ENCODE measurements at places on chromosomes 13 and 19. TPM values are rescaled to one million over a fixed set of nuclear protein-coding genes. Genes with fewer than 3 reads are reported as not detected.

- DNase-seq: peak; percentile 26
Measured at GRCh38 chr13:114185182-114185971, 6.3 kb downstream of the CFAP97D2 start.

The DCLK1 gene
- not detected for total RNA-seq

The ALG5 gene
- total RNA-seq: 27.3 TPM

The TTC9B gene
- total RNA-seq: not detected

- no peak for DNase-seq
Measured at GRCh38 chr19:5587661-5588060, 19.9 kb upstream of the TINCR start.

The TRIM13 gene
- total RNA-seq: 10.3 TPM

DNA sequence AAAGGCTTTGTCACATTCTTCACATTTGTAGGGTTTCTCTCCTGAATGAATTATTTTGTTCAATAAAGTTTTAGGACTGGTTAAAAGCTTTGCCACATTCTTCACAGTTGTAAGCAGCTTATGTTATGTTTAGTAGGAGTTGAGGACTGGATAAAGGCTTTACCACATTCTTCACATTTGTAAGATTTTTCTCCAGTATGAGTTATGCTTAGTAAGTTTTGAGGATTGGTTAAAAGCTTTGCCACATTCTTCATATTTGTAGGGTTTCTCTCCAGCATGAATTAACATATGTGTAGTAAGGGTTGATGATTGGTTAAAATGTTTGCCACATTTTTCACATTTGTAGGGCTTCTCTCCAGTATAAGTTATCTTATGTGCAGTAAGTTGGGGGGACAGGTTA, 79.9 kb downstream of the ZNF431 start:
- DNase-seq: no peak

- DNase-seq: no peak
Measured at GRCh38 chr13:110458594-110459365, 102.7 kb downstream of the RAB20 start.

The CERS1 gene
- not detected for total RNA-seq

The TMEM221 gene
- not detected for total RNA-seq

DNA sequence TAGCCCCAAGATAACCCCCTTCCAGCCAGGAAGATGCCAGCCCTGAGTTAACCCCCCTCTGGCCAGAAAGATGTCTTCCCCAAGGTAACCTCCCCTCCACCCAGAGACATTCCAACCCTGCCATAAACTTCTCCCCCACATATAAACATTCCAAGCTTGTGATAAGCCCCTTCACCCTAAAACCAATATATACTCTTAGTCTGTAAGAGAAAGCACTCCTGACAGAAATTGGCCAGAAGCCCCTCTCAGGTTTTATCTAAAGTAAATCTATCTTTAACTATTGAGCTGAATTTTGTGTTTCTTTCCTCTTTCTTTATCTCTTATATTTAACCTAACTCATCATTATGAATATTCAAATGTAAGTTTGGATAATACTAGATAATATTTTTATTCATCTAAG, 1775.8 kb upstream of the MIR17HG start:
- no peak for DNase-seq

DNA sequence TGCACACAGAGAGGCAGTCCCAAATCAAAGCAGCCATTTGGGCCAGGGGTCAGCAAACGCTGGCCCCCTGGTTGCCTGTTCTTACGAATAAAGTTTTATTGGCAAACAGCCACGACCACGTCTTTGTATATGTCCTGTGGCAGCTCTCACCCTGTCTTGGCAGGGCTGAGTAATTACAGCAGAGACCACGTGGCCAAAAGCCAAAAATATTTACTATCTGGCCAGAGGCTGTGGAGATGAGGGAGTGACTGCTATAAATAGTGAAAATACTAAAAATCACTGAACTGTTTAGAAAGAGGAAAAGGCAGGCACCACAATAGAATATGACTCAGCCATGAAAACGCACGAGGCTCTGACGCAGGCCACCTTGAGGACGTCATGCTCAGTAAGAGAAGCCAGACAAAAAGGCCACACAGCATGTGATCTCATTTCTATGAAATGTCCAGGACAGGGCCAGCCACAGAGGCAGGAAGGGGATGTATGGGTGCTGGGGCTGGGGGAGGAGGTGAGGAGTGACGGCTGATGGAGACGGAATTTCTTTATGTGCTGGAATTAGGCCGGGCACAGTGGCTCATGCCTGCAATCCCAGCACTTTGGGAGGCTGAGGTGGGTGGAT, 29.4 kb downstream of the SMIM24 start:
- peak; percentile 53 for DNase-seq

DNA sequence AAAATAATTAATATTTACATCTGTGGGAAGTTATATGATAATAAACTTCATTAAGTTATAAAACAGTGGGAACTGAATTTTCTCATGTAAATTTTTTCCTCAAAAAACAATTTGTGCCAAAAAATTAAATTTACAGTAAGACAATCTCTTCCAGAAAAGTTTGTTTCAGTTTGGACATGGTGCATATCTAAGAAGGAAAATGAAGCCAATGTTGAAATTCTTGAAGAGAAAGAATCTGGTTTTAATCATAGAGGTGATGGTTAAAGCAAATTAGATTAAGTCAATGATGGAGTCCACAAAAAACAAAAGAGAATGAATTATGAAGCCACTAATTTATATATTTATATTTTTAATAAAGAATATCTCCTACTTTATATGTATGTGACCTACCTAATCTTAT, 457.2 kb upstream of the SLITRK1 start:
- no peak for DNase-seq

GRCh38 chr13:101698400-101698799, 245.9 kb downstream of the ITGBL1 start:
- no peak for DNase-seq

- DNase-seq: no peak
Measured at GRCh38 chr19:46423188-46423587, 5.5 kb downstream of the PNMA8C start.

GRCh38 chr13:46101484-46102254, 3.2 kb downstream of the CPB2 start:
- no peak for DNase-seq

The LHB gene
- total RNA-seq: not detected

The SELENOV gene
- total RNA-seq: not detected

DNA sequence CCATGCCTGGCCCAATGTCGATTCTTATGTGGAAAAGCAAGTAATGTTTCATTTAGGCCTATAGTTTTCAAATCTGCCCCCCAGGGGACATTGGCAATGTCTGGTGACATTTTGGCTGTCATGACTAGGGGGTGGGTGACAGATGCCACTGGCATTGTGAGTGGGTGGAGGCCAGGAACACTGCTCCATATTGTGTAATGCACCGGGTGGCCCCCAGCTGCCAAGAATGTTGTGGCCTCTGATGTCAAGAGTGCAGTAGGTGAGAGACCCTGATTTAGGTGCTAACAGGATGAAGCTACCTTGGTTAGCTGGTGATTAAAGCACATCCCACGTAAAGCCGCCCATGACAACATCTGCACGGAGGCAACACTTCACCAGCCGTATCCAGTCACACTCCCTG, 10.8 kb downstream of the C19orf44 start:
- no peak for DNase-seq

The APOC4 gene
- not detected for total RNA-seq

DNA sequence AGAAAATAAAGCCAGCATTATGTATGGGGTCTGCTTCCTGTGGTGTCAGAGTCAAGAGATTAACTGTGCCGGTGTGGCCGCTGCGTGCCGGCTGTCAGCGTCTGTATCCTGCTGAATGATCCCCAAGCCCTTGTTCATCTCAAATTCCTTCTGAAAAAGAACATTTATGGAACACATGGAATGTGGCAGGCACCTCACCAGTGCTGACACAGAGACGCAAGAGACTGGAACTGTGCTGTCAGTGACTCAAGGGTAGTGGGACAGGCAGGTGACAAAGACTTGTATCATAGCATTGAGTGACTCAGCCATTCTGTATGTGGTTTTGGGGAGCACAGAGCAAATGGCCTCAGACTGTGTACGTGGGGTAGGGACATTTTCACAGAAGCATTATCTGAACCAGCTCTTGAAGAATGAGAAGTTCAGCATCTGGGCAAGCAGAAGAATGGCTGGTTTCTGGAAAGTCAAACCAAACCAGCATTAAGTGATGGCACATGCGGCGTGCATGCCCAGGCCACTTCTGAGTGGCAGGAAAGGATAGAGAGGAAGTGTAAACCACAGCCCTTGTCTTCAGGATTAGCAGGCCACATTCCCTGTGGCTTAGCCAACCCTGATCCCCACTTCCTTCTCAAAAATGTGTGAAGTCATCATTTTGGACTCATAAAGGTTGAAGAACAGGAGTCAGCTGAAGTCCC, 54.0 kb upstream of the IRS2 start:
- DNase-seq: peak; percentile 42

DNA sequence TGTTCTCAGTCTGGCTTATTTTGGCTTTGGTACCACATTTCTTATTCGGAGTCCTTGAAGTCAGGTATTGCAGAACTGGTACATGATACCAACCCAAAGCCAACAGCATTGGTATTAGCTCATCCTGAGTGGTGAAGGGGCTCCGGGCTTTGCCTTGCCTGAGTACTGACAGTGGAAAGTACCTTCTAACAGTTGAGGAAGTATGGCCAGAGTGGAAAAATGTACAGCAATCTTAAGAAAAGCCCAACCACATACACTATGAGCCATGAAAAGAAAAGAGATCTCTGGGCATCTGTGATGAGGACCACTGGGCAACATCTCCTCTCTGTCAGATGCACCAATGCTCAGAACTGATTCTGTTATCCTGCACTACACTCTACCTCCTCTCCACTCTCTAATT, 8.3 kb downstream of the LCP1 start:
- DNase-seq: peak; percentile 69

The ZNF223 gene
- total RNA-seq: 0.19 TPM

DNA sequence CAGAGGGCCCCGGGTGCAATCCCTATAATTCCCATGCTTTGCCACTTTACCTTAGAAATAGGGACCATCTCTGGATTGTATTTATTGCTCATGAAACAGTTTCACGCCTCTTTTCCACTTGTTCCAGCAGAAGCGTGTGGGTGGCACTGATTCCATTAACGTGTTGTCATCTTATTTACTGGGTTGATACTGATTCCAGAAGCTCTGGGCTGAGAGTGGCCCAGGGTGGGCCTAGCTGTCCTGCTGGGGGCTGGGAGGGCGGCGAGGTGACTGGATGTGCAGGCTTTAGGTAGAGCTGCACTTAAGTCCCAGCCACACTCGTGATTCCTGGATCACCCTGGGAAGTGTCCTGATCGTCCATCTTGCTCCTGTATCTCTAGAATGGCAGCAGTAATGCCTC, 155.0 kb downstream of the TEX29 start:
- no peak for DNase-seq

GRCh38 chr19:50475736-50476223, 527 bp upstream of the EMC10 start:
- no peak for DNase-seq

GRCh38 chr13:98253526-98253925, 76.5 kb upstream of the RNF113B start:
- no peak for DNase-seq

The PRR20C gene
- not detected for total RNA-seq

DNA sequence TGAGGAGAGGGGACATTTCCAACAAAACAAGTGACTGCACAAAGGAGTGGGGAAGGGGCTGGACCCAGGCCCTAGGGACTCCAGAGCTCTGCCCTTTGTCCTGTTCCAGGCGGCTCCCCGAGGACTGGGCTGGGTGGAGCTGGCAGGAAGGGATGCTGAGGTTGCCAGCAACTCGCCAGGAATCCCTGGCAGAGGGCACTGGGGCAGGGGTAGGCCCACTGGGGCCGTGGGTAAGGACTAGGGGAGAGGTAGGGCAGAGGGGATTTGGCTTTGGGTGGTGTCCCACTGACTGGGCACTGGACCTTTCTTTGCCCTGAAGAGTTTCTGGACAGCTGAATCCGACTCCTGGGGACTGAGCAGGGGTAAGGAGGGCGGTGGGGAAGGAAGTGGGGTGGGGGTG, 7.9 kb downstream of the LIPE start:
- DNase-seq: no peak

The OR7C1 gene
- not detected for total RNA-seq

DNA sequence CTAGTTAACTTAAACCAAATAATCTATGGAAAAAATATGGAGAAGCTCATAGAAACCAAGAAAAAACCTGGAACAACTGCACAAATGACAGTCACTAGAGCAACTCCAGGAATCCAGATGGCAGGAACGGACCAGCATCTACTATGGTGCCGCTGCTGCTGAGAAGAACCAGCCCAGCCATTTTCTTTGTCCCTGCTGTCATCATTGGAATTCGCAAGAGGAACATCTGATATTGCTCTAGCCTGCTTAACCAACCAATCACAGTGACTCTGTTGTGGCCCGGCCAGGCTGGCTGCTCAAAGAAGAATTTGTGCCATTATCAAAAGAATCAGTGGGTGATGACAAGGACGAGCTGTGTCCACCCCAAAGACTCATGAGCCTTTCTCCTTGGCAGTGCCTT, 33.1 kb upstream of the CEBPA start:
- no peak for DNase-seq

DNA sequence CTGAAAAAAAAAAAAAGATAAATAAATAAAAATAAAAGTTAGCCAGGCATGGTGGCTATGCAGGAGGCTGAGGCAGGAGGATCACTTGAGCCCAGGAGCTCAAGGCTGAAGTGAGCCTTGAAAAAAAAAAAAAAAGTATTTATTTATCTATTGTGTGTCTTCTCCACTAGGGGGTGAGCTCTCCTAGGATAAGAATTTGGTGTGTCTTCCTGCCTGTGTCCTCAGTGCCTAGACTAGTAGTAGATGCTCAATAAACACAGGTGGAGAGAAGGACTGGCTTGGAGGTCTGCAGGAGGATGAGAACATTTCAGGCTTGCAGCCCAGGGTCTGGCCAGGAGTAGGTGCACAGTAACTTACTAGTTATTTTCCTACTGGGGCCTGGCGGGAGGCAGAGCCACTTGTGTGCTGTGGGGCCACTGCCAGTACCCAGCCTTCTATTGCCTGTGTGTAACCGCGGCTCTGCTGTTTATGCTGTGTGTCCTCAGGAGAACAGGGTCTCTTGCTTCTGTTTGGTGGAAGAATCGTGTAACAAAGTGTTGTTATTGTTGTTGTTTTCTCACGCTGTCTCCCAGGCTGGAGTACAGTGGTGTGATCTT, 5.4 kb downstream of the LMTK3 start:
- no peak for DNase-seq

GRCh38 chr13:40083841-40084240, 428.4 kb downstream of the COG6 start:
- DNase-seq: no peak

Measured in activated CD8-positive, alpha-beta memory T cell treated with anti-CD3 and anti-CD28 coated beads, Interleukin-2, amount 10 ng/mL, durations not matched to agents 7 days and 5 days (primary cell).